Spinal cord (tissue), 10 donors: ENCODE measurements at places on chromosomes 13 and 19.

DNA sequence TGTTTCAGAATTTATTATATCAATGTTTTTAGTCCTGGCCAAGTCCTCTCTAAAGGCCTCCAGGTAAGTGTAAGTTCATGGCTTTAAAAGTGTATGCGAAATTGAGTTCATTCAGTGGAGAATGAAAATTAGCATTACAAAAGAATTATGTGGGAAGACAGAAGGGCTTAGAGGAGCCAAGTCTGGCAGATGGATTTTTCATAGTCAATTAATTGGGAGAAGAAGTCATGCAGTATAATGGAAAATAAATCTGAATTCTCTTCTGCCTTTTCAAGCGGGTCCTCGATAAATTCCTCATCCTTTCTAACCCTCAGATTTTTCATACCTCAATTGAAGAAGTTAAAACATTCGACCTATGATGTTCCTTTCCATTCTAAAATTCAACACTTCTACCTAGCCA is 394.2 kb downstream of the ITGBL1 start:
- DNase-seq = no peak

- DNase-seq = no peak
Measured at GRCh38 chr19:50378169-50378862, 2.1 kb downstream of the NR1H2 start.

DNA sequence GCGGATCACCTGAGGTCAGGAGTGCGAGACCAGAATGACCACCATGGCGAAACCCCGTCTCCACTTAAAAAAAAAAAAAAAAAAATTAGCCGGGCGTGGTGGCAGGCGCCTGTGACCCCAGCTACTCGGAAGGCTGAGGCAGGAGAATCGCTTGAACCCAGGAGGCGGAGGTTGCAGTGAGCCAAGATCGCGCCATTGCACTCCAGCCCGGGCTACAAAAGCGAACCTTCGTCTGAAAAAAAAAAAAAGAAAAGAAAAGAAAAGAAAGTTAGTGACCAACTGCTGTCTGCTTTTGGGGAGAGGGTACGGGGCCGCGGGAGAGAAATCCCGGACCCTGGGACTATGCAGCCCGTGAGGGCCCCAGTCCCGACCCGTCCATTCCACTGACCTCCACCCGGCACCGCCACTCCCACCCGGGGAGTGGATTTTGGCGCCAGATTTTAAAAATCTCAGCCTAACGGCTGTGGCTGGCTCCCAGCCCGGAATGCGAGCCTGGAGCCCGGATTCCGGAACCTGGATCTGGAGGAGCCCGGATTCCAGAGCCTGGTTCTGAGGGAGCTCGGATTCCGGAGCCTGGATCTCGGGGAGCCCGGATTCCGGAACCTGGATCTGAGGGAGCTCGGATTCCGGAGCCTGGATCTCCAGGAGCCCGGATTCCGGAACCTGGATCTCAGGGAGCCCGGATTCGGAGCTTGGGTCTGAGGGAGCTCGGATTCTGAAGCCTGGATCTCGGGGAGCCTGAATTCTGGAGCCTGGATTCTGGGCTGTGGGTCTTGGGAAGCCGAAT is 6.1 kb upstream of the LMNB2 start:
- DNase-seq = peak; percentile 71

- DNase-seq = peak; percentile 62
Measured at GRCh38 chr13:109412283-109412901, 374.0 kb downstream of the IRS2 start.

DNA sequence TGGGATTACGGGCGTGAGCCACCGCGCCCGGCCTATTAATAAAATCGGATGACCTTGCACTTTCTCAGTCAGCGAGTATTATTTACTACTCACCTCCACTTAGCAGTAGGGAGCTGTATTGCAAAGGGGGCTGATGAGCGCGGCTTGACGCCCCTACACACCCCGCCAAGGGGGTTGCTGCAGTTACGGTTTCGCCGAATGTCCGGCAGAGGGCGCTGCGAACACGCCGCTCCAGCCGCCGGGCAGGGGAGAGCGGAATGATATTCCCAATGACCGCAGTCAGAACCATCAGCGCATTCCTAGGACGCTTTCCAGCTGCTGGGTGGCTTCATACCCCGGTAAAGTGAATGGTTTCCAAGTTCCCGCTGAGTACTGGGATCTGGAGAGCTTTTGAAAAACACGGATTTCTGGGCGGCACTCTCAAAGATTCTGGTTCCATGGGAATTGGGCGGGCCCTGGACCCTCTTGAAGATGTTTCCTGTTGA is 30.0 kb upstream of the TPT1 start:
- peak; percentile 88 for DNase-seq

- no peak for DNase-seq
Measured at GRCh38 chr19:54127688-54128440, 9.7 kb upstream of the CNOT3 start.

GRCh38 chr13:83008212-83008929 is 873.9 kb downstream of the SLITRK1 start:
- no peak for DNase-seq

DNA sequence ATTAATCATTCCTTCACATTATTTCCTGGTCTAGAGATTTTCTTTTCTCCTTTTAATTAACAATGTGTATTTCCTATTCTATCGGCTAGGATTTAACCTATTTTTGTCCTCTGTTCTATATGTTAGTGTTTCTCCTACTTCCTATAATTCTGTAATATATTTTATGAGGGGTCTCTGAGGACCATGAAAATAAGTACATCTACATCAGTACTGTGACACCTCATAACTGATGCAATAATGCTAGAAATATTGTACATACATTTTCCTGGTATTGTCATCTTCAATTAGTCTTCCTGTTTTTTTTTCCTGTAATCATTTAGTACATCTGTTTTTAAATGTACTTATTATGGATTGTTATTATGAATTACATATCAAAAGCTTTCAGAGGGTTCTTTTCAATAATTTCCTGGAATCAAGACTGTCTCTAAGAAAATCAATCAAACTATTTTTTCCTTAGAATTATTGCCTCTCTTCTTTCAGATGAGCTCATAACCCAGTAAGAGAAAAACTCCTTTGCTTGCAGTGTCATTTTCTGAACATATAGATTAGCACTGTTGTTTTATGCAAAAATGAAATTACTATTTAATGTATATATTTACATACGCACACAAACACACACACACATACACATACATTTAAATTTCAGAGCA is 1004.3 kb downstream of the SLITRK5 start:
- no peak for DNase-seq

DNA sequence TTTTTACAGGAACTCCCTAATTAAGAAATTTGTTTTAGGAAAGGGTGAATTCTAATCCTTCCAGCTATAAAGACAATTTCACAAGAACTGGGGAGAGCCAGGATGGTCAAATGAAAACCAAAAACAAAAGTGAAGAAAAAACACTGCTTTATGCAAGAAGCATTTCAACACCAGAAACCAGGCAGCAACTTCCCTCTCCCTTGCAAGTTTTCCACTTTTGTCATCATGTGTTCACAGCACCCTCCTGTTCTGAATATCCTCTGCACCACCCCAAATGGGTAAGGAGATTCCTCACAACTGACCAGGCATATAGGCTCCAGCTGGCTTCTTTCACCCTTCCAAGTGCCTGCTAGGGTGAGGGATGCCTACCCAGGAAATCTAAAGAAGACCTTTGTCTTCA is 328.1 kb downstream of the TBC1D4 start:
- no peak for DNase-seq

GRCh38 chr13:98044301-98044700 is 90.8 kb downstream of the IPO5 start:
- DNase-seq = no peak

DNA sequence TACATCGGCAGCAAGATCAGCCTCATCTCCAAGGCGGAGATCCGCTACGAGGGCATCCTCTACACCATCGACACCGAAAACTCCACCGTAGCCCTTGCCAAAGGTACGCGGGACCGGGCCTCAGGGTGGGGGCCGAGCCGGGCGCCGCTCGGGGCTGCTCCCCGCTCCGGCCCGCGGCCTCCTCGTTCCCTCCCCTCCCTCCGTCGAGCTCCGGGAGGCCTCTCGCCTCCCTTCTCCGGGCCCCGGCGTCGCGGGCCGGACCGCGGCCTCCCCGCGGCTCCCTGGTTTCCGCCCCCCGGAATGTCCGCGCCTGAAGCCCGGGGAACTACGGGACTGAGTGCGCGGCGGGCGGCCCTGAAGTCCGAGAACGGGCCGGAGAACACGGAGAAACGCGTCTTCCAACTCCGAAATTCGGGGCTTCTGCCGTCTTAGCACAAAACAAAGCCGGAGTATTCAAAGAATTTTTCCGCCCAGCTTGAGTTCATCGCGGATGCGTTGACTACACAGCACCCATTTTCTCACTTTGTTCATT is 423 bp downstream of the LSM14A start:
- peak; percentile 35 for DNase-seq

DNA sequence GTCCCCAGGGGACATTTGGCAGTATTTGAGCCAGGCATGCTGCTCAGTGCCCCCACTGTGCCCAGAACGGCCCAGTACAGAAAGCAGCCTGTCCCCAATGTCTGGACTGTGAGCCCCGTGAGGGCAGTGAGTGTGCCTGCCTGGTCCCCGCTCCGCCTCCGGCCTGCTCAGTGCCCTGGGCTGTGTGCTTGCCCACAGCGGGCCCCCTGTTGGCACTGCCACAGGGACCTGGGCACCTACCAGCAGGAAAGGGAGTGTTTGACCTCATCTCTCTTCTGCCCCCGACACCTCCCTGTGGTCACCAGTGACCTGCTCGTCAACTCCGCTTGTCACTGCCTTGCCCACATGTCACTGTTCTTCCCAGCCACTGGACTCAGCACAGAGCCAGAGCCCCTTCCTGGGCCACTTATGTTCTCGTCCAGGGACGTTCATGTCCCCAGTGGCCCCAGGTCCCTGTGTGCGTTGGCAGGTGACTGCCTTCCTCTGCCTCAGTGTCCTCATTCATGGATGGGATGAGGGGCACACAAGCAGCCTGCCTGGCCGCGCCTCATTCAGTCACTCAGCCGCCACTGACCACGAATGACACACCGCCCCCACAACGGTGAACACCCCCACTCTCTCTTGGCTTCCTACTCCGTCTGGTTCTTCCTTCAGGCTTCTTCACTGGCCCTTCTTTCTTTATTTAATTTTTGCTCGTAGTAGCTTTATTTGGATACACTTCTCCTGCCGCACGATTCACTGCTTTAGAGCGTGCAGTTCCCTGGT is 2.8 kb downstream of the FZR1 start:
- no peak for DNase-seq

DNA sequence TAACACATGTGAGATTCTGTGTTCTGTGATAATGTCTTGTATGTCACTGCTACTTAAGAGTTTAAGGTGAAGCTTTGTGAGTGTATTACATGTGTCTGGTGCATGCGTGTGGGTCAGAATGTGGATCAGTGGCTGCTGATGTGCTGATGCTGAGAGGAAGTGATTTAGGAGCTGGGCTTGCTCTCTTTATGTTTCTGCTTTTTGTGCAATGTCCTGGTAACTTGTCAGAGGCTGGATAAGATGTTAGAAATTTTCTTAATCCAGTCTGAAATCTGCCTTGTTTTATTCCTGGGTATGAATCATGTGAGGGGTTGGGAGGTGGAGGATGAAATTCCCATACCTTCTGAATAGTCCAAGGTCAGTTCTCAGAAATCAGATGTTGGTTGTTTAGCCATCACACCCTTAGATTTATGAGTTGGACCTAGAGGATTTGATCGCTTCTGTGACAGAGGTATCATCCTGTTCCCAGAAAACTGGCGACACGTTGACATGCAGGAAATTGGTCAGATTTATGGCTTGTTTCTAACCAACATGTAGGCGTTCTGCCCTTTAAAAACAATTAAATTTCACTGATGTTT is 24.5 kb upstream of the CXCL17 start:
- DNase-seq = no peak

GRCh38 chr13:36847606-36848005 is 28.6 kb downstream of the RFXAP start:
- DNase-seq = no peak

DNA sequence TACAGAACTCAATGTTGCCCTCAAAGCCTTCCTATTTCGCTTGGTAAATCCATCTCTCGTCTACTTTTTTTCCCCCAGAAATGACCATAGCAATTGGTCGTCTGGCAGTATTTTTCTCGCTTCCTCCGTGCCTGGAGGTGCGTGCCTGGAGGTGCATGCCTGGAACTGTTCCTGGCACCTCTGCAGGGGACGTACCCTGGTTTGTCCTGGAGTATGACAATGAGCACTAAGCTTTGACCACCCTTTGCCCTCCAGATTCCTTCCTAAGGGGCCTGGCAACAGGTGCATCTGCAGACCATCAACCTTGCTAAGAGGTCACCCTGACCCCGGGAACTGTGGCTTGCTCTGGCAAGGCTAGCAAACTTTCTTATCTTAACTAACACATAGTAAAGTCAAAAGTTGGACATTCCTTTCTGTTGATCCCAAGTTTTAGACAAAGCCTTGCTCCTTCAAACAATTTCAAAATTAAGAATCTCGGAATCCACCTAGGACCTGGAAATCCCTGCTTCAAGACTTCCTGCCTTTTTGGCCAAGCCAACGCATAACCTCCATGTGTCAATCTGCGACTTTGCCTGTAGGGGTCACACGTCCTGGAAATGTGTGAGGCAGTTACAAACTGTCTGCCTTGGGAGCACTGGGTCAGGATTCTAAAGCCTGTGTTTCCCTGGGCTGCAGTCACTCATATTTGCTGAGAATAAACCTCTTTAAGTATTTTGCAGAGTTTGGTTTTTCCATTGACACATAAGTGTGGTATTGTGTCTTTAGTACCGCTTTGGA is 28.8 kb upstream of the TUBGCP3 start:
- DNase-seq = no peak

DNA sequence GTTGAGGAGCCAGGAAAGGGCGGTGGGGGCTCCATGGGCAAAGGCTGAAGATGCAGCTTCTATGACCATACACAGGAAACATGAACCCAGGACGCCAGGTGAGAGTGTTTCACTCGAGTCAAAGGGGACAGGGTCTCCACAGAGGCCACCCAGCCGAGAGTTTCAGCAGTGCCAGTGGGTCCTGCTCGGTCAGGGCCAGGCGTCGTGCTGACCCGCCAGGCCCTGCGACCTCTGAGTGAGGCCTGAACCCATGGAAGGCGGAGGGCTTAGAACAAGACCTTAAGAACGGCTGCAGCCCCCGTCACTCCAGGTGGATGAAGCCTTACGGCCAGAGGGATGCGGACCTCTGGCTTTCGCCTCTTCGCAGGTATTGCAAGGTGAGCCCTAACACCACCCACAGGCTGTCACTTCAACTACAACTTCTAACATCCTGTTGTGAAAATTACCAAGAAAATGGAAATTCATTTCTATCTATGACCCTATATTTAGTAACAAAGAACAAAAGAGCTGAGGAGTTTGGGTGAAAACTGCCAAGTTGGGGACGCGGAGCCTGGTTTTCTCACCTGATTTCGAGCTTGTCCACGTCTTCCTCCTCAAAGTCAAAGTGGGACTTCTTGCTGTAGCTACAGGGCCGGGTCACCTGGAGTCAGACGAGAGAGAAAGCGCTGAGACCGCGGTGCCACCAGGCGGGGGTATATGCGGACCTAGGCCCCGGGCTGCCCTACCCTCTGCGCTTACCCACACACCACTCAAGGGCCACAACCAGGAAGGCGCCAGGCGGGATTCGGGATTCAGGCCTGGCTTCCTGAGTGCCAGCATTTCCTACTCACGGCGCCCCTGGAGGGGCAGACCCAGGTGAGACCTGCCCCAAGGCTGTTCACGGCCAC is 50.1 kb upstream of the C13orf46 start:
- no peak for DNase-seq
